ENCODE measurements at places on chromosomes 1 and 21. TPM values are rescaled to one million over a fixed set of nuclear protein-coding genes. Genes with fewer than 3 reads are reported as not detected.

GRCh38 chr1:150976879-150977694 is 2.5 kb upstream of the CERS2 start:
- peak; percentile 84 for DNase-seq

DNA sequence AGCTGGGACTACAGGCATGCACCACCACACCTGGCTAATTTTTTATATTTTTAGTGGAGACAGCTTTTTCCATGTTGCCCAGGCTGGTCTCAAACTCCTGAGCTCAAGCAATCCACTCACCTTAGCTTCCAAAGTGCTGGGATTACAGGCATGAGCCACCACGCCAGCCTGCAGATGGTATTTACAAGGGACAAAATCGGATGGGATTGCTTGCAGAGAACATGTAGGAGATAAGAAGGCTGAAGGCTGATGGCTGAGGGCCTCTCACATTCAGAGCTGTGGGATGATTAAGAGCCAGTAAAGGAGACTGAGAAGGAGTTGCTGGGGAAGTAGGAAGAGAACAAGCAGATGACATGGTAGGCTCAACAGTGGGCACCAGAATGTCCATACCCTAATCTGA is 24.0 kb upstream of the QSOX1 start:
- no peak for DNase-seq

GRCh38 chr1:222136869-222137268 is 395.0 kb upstream of the DUSP10 start:
- DNase-seq: no peak

DNA sequence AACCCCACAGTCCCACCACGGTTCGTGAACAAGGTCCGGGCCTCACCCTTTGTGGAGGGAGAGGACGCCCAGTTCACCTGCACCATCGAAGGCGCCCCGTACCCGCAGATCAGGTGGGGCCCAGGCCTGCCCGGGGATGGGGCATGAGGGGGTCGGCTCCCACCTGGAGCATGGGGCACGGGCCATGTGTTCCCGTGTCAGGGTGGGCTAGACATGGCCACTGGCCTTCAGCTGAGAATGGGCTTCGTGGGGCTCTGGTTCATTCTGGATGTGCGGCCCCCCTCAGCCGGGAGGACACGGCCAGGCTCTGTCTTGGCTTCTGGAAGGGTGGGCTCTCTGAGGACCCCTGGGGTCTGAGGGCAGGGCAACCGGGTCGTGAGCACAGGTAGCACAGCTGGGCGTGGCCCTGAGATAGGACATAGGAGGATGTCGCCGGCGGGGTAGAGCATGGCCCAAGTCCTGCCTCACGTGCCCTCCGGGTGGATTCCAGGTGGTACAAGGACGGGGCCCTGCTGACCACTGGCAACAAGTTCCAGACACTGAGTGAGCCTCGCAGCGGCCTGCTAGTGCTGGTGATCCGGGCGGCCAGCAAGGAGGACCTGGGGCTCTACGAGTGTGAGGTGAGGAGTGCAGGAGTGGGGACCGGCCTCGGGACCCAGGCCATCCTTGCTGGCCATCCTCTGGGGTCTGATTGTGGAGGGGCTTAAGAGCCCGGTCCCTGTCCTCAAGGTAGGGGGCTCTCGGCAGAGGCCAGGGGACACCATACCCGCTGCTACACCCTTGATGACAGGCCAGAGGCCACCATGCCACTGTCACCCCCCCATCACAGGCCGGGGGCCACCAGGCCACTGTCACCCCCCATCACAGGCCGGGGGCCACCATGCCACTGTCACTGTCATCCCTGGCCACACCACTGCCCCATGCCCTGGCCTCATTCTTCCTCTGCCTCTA is 55.5 kb downstream of the TRIM11 start:
- DNase-seq: no peak

DNA sequence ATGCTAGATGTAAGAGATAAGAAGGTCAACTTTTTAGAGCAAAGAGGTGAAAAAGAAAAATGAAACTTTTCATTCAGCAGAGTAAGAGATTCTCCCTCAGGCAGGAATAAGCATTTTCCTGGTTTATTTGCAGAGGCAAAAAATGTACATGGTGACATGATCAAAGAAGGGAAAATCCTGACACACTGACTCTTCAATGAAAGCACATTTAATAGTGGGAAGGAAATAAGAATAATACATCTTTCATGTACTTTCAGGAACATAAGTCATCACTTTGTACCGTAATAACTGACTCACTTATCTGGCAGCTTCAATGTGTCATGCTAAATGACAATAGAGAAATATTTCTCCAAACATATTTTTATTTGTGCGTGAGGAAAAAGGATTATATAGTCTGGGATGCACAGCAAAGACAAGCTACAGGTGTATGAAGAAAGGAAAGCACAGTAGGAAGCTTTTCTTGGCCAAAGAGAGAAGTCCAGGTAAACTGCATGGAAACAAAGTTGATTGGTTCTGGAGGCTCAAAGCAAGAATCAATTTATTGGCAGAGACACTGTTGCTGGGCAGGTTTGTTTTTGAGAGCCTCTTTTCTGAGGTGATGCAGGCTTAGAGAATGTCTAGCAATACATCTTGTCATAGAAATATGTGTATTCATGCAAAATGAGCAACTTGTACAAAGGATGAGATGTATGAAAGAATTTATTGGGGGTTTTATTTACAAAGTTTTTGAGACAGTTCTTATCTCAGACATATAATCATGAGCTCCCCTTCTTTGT is 1409.0 kb downstream of the PLA2G4A start:
- no peak for DNase-seq

- no peak for DNase-seq
These were observed 21.0 kb downstream of the TP53BP2 start for GRCh38 chr1:223824712-223825111.

DNA sequence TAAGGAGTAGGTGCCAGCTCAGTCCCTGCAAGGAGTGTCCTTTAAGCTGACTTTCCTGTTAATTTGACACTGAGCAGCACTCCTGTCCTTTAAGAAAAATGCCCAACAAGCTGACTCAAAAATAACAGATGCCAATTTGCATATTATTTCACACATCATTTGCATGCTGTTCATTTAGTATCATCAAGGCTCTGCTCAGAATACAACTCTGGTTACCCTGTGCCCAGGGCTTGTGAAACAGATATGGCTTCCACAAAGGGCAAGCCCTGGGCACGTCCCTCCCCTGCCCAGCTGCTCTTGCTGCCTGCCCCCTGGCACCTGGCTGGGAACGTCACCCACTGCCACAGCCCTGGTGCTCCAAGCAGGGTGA is 10.3 kb downstream of the KCNN3 start:
- DNase-seq: peak; percentile 58

DNA sequence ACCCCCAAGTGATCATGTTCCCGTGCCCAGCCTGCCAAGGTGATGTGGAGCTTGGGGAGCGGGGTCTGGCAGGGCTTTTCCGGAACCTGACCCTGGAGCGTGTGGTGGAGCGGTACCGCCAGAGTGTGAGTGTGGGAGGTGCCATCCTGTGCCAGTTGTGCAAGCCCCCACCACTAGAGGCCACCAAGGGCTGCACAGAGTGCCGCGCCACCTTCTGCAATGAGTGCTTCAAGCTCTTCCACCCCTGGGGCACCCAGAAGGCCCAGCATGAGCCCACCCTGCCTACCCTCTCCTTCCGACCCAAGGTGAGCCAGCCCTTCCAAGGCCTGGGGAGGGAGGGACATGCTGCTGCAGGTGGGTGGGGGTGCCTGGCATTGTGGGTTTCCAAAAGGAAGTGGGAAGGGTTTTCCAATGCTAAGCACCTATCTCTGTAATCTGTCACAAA is 2.3 kb downstream of the TRIM46 start:
- DNase-seq: peak; percentile 42

- no peak for DNase-seq
These were observed 1.5 kb downstream of the PHGDH start for GRCh38 chr1:119713039-119713748.

- DNase-seq: no peak
These were observed 172.4 kb upstream of the IVNS1ABP start for GRCh38 chr1:185489406-185489805.

GRCh38 chr1:186202271-186202764 is 172.7 kb downstream of the TPR start:
- DNase-seq: no peak

- DNase-seq: no peak
These were observed 20.7 kb upstream of the HAO2 start for GRCh38 chr1:119347858-119348257.

DNA sequence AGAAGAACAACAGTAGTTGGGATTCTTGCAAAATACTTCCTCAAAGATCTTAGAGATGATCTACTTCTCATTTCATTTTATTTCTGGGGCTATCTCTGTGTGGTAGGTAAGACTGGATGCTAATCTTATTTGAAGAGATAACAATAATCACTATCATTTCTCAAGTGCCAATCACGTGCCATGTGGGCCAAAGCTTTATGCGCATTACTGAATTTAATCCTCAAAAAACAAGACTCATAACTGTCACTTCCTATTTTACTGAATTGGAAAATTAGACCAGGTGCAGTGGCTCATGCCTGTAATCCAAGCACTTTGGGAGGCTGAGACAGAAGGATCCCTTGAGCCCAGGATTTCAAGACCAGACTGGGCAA is 121.7 kb downstream of the KCNN3 start:
- no peak for DNase-seq

DNA sequence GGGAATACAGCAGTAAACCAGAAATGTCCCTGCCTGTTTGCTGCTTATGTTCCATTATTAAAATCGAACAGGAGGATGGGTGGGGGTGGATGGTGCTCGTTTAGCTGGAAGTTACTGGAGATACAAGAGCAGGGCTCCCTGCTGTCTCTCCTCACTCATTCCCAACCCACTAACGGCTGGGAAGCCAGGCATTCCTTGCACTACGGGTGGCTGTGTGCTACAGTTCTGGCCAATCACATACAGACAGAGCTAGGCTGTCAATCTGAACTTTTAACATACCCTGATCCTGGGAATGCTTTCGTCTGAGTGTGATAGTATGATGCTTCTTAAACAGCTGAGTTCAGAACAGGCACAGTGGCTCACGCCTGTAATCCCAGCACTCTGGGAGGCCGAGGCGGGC is 7.0 kb downstream of the SIPA1L2 start:
- DNase-seq: no peak

DNA sequence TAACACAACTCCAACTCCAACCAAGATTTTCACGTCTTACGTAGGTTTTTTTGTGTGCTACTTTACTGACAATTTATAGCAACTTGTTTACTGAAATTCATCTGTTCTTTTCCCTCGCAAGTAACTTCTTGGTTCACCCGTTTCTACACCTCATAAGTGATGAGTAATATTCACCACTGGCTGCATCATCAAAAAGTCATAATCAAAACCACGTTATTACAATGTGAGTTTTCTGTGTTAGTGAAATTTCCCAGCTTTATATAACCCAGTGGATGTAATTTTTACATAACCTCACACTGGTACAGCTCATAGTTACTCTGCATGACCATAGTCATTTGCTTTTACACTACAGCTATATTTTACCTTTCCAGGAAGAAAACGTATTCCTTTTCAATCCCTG is 401.1 kb upstream of the LYPLAL1 start:
- DNase-seq: no peak

DNA sequence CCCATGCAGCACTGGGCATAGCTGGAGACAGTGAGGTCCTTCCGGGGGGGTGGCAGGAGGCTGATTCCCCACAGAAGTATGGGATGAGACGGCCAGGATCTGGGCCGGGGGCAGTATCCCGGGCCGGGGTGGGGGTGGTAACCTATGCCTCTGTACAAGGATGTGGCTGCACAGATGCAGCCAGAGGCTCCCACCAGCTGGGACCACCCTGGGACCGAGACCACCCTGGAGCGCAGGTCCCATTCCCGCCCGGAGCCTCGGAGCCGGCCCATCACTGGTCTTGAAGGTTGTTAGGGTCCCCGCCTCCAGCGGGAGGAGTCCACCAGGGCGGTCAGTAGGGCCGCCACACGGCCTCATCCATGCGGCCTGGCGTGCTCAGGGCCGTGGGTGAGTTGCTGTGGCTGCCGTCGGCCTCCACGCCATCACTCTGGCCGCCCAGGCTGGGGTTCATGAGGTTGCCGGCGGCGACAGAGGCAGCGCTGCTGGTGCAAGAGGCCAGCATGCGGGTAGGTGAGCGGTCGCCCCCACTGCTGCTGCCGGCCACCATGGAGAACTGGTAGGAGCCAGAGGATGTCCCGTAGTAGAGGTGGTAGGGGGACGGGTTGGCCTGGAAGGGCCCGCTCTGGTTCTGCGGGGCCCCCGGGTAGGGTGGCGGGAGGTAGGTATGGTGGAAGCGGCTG is 28.1 kb downstream of the RUNX3 start:
- DNase-seq: peak; percentile 22

- DNase-seq: no peak
These were observed 15.3 kb downstream of the SMIM12 start for GRCh38 chr1:34844252-34844634.

DNA sequence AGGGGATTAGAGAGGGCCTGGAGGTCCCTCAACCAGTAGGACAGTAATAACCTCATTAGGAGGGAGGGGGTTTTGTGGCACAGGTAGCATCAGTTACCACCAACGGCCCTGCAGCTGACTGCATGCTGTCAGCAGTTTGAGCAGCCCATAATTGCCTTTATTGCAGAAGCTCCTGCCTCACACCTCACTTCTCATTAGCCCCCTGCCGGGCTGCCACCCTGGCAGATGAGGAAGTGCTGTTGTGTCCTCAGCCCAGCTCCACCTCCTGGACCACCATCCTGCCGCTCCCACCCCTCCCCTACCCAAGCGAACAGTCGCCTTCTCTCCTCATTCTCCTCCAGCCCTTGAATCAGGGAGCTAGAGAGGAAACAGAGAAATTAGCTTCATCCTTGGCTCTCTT is 237.4 kb downstream of the LMX1A start:
- DNase-seq: no peak

The TSSK3 gene
- 1.5 TPM for polyA plus RNA-seq

The FAM131C gene
- not detected for polyA plus RNA-seq

The AMPD1 gene
- 0.04 TPM for polyA plus RNA-seq

The AMY1A gene
- polyA plus RNA-seq: not detected

The CSF3R gene
- polyA plus RNA-seq: 3.4 TPM

The SAMD13 gene
- polyA plus RNA-seq: not detected

The SLC45A1 gene
- polyA plus RNA-seq: 0.64 TPM

The C1orf185 gene
- not detected for polyA plus RNA-seq

The BEND5 gene
- polyA plus RNA-seq: 19.7 TPM

The CSF1 gene
- 0.55 TPM for polyA plus RNA-seq

The LAMC2 gene
- not detected for polyA plus RNA-seq

The HSPB7 gene
- polyA plus RNA-seq: not detected

The C1QC gene
- not detected for polyA plus RNA-seq

The S100A12 gene
- polyA plus RNA-seq: 3.4 TPM

Data from B cell (primary cell).